ENCODE measurements at places on chromosomes 1 and 21. TPM values are rescaled to one million over a fixed set of nuclear protein-coding genes. Genes with fewer than 3 reads are reported as not detected.

Gene MYOM3
- under 0.01 TPM for total RNA-seq

Gene IGSF21
- 45.9 TPM for total RNA-seq

Gene LCK
- total RNA-seq, result not detected

Gene GBP7
- total RNA-seq, result not detected

Gene ARMH1
- 2.8 TPM for total RNA-seq

Gene UTS2
- total RNA-seq, result not detected

Gene TRIM62
- 2.7 TPM for total RNA-seq

Gene GUCA2B
- total RNA-seq, result not detected

Gene LPAR3
- 0.78 TPM for total RNA-seq

All from occipital lobe (tissue), 3 donors.